ENCODE measurements at places on chromosomes 7 and 10.

DNA sequence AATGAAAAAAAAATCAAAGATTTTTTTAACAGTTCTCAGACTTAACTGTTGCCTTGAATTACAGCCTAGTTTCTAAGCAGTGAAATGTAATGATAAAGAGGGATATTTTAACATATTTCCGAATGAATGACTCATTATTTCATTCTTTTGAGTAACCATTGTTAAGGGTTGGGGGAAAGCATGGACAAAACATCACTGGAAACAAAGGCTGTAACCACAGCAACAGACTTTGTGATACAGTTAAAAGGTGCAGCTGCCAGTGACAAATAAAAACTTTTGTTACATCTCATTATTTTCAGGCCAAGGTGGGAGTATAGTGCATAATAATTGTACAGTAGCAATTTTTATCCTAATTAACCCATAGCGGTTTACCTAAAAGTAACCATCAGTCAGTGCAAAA lies 172.6 kb downstream of the LRRTM3 start:
- H3K4me1 ChIP-seq: peaks cover 2% of the 10 kb centered on the region
- no peak overlapping the region for H3K4me3 ChIP-seq
- no peaks in the 10 kb centered on the region for H3K36me3 ChIP-seq
- DNase-seq: peak; percentile 49
- no peaks in the 10 kb centered on the region for H3K27me3 ChIP-seq

- no peak overlapping the region for H3K4me3 ChIP-seq
- DNase-seq: no peak
- no peaks in the 10 kb centered on the region for H3K36me3 ChIP-seq
Measured at GRCh38 chr10:72248468-72249151, 25.1 kb upstream of the DDIT4 start.

DNA sequence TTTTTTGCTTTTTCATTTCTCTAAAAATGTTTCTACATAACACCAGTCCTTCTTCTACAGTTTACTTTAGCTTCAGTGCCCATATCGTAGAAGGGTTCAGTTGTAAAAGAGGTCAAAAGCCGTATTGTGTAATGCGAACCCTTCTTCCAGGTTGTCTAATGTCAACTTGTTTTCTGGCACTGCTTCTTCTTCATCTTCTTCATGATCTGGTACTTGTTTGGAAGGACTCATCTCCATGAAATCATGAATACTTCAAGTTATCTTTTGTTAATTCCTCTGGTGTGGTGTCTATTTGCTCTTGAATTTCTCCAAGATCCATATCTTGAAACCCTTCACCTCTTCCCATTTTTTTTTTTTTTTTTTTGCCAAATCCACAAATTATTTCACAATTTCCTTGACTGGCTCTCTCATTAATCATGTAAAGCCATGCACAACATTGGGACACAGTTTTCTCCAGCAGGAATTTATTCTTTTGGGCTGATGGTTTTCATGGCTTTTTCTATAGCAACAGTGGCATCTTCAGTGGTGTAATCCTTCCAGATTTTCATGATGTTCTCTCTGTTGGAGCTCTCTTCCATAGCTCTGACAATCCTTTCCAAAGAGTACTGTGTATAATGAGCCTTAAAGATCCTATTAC lies 85.1 kb downstream of the CPED1 start:
- H3K4me1 ChIP-seq: no peaks in the 10 kb centered on the region
- H3K4me3 ChIP-seq: no peak overlapping the region
- no peaks in the 10 kb centered on the region for H3K36me3 ChIP-seq

DNA sequence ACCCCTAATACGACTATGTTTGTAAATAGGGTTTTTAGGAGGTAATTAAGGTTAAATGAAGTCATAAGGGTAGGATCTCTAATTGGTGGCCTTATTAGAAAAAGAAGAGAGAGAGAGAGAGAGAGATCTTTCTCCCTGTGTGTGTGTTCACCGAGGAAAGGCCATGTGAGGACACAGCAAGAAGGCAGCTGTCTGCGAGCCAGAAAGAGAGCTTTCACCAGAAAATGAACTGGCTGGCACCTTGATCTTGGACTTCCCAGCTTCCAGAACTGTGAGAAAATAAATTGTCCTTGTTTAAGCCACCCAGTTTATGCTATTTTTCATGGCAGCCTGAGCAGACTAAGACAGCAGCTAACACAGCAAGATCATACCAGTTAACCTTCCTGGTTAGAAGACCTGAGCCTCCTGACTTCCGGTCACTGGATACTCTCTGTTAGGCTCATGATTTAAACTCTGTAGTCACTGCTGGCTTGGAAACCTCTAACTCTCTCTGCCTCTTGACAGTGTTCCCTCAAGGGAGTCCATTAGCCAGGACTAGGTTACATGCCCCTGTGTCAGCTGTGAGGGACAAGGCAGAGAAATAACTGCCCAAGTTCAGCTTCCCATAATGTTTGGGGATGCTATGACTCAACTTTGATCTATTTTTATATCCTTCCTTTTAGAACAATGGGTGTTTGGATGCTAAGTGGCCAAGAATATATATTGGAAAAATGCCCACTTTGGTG lies 102.3 kb downstream of the DYNC1I1 start:
- DNase-seq: no peak
- no peaks in the 10 kb centered on the region for H3K36me3 ChIP-seq
- H3K4me1 ChIP-seq: no peaks in the 10 kb centered on the region

GRCh38 chr10:80498833-80499741 lies 38.6 kb upstream of the SH2D4B start:
- H3K27me3 ChIP-seq: no peaks in the 10 kb centered on the region
- peaks cover 47% of the 10 kb centered on the region for H3K4me1 ChIP-seq
- H3K27ac ChIP-seq: no peak overlapping the region
- no peak overlapping the region for H3K4me3 ChIP-seq
- peaks cover 65% of the 10 kb centered on the region for H3K36me3 ChIP-seq
- DNase-seq: no peak

DNA sequence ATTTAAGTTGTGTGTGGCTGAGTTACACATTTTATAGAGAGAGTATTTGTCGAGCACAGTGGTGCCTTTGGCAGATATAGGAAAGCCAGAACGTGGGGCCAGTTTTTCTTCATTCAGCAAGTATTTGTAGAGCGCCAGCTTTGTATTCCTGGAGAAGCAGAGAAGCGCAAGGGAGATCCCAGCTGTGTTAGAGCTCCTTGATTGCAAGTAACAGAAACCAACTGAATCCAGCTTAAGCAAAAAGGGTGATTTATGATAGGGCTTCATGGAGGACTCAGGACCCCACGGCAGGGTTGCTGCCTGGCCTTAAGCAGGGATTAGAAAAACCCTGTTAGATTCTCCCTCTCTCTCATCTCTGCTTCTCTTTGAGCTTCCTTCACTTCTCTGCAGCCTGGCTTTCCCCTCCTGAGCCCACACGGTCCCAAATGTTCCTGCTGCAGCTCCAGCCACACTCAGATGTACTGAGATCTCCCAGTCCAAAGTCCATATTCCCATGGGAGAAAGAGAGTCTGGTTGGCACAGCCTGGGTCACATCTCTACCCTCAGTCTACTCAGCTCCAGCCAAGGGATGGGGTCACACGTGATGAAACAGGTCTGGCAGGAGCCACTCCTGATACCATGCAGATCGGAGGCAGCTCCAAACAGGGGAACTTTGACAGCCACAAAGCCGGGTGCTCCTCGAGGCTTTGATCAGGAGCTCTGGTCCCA lies 16.7 kb downstream of the UBTD1 start:
- no peak overlapping the region for H3K27ac ChIP-seq
- no peaks in the 10 kb centered on the region for H3K36me3 ChIP-seq
- H3K4me3 ChIP-seq: no peak overlapping the region
- no peak for DNase-seq

GRCh38 chr7:22871661-22872060 lies 49.0 kb upstream of the TOMM7 start:
- H3K27me3 ChIP-seq: peaks cover 2% of the 10 kb centered on the region
- no peak for DNase-seq
- no peaks in the 10 kb centered on the region for H3K36me3 ChIP-seq
- H3K27ac ChIP-seq: no peak overlapping the region

Measured in neuronal stem cell (in vitro differentiated cells).